ENCODE measurements at places on chromosomes 16 and 17.

GRCh38 chr17:72118335-72119076, 2.3 kb upstream of the SOX9 start:
- peaks cover 4% of the 10 kb centered on the region for H3K4me1 ChIP-seq
- H3K27me3 ChIP-seq, result peaks cover 63% of the 10 kb centered on the region
- DNase-seq, result peak; percentile 65
- no peak overlapping the region for H3K4me3 ChIP-seq
- no peak overlapping the region for H3K27ac ChIP-seq
- no peaks in the 10 kb centered on the region for H3K36me3 ChIP-seq

DNA sequence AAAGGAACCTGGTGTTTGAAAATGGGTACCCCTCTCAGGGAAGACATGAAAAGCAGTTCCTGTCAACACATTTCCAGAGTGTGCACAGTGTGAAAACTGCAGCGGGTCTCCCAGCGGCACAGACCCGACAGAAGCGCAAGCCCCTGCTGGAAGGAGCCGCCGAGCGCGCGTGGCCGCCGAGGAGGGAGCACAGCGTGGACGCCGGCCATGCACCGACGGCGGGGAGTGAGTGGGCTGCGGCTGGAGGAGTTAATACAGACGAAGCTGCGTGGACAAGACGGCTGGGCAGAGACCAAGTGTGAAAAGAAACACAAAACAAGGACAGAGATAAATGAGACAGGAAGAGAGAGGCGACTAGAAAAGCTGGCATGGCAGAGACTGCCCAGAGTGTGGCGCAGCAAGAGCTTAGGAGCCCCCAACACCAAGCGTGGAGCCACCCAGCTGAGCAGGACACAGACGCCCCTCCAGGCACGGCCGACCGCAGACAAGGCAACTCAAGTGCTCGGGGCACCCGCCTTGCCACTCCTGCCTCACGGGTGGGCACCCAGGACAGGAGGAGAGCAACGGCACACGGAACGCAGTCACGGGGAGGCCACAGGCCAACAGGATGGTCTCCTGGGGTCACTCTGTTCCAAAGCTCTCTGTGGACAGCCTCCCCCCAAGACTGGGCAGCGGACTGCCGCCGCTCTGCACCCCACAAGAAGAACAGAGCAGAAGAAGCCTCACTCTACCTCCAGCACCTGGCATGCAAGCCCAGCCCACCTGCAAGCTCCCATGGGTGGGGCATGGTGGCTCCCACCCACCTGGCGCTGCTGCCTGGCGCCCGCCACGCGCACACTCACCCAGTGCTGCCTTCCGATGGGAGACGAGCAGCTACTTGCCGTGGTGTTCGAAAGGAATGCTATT, 16.5 kb downstream of the SLC16A3 start:
- H3K4me1 ChIP-seq, result peaks cover 58% of the 10 kb centered on the region
- H3K4me3 ChIP-seq, result no peak overlapping the region

DNA sequence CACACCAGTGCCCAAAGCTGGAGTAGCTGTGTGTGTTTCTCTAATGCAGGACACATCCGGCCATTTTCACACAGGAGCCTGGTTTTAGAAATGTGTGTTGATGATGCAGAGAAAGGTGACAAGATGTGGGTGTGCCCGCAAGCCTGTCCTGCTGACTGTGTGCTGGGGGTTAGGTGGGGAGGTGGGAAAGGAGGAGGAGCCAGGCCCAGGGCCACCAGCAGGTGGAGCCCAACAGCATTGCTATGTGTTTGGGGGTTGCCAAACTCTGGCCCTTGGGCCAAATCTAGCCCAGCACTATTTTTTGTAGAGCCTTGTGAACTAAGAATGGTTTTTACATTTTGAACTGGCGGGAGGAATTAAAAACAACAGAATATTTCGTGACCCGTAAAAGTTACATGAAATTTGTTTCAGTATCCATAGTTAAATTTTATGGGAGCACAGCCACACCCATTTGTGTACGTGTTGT, 61.7 kb upstream of the LGALS9 start:
- DNase-seq, result peak; percentile 56
- H3K27me3 ChIP-seq, result no peaks in the 10 kb centered on the region
- peak overlapping the region; percentile 76 for H3K27ac ChIP-seq
- peaks cover 23% of the 10 kb centered on the region for H3K4me1 ChIP-seq

DNA sequence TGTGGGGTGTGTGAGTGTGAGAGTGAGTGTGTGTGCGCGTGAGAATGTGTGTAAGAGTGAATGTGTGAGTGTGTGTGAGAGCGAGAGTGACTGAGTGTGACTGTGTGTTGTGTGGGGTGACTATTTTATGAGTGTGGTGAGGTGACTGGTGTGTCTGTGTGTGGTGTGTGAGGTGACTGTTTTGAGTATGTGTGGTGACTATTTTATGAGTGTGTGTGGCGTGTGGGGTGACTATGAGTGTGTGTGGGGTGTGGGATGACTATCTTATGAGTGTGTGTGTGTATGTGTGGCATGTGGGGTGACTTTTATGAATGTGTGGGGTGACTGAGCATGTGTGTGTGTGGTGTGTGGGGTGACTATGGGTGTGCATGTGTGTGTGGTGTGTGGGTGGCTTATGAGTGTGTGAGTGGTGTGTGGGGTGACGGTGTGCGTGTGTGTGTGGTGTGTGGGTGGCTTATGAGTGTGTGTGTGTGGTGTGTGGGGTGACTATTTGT, 152.9 kb upstream of the PLCG2 start:
- H3K36me3 ChIP-seq, result peaks cover 4% of the 10 kb centered on the region
- H3K4me1 ChIP-seq, result peaks cover 13% of the 10 kb centered on the region
- no peak overlapping the region for H3K27ac ChIP-seq
- H3K4me3 ChIP-seq, result no peak overlapping the region

GRCh38 chr17:603406-604114, 111.1 kb downstream of the VPS53 start:
- peaks cover 15% of the 10 kb centered on the region for H3K4me1 ChIP-seq
- no peaks in the 10 kb centered on the region for H3K27me3 ChIP-seq
- H3K4me3 ChIP-seq, result no peak overlapping the region
- H3K36me3 ChIP-seq, result no peaks in the 10 kb centered on the region
